ENCODE measurements at places on chromosomes 6 and 20. TPM values are rescaled to one million over a fixed set of nuclear protein-coding genes. Genes with fewer than 3 reads are reported as not detected.

POM121L2 gene
- total RNA-seq, result not detected

GRCh38 chr6:40947876-40948526 is 91.0 kb downstream of the UNC5CL start:
- H3K4me1 ChIP-seq, result peaks cover 34% of the 10 kb centered on the region
- no peaks in the 10 kb centered on the region for H3K36me3 ChIP-seq
- peaks cover 6% of the 10 kb centered on the region for H3K27me3 ChIP-seq
- H3K27ac ChIP-seq, result no peak overlapping the region
- no peak overlapping the region for H3K4me3 ChIP-seq

- H3K27ac ChIP-seq, result no peak overlapping the region
- H3K4me1 ChIP-seq, result peaks cover 14% of the 10 kb centered on the region
- no peaks in the 10 kb centered on the region for H3K27me3 ChIP-seq
- DNase-seq, result no peak
- no peaks in the 10 kb centered on the region for H3K36me3 ChIP-seq
- H3K4me3 ChIP-seq, result no peak overlapping the region
Measured at GRCh38 chr6:125841356-125842090, 50.8 kb downstream of the NCOA7 start.

DNA sequence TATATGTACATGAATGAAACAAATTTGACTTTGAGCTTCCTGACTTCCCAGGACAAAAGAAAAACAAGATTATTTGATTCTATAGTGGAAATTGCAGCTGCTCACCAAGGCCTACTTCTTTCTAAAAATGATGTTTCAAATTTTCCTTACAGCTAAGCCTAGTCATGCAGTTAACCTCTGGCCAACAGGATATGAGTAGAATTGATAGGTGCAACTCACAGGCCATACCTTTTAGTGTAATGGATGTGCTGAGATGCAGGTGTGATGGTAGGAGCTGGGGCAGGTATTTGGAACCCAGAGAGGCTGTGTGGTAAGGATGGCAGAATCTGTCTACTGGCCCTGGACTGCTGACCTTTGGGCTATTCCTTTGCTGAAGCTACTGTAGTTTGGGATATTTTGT is 230.9 kb upstream of the PREP start:
- no peak overlapping the region for H3K4me3 ChIP-seq
- no peak overlapping the region for H3K27ac ChIP-seq
- no peaks in the 10 kb centered on the region for H3K27me3 ChIP-seq

GRCh38 chr6:82711105-82711827 is 347.6 kb downstream of the TPBG start:
- H3K36me3 ChIP-seq, result peaks cover 11% of the 10 kb centered on the region
- no peak overlapping the region for H3K27ac ChIP-seq

- no peak overlapping the region for H3K4me3 ChIP-seq
- no peaks in the 10 kb centered on the region for H3K36me3 ChIP-seq
- H3K27me3 ChIP-seq, result no peaks in the 10 kb centered on the region
- DNase-seq, result no peak
- H3K4me1 ChIP-seq, result no peaks in the 10 kb centered on the region
- no peak overlapping the region for H3K27ac ChIP-seq
Measured at GRCh38 chr6:55974688-55975087, 99.3 kb upstream of the BMP5 start.
